ENCODE measurements at places on chromosomes 7 and 10.

GRCh38 chr7:123070702-123071286 is 75.3 kb upstream of the TAS2R16 start:
- DNase-seq, result no peak

- no peak for DNase-seq
Measured at GRCh38 chr7:91685544-91685943, 195.0 kb downstream of the MTERF1 start.

DNA sequence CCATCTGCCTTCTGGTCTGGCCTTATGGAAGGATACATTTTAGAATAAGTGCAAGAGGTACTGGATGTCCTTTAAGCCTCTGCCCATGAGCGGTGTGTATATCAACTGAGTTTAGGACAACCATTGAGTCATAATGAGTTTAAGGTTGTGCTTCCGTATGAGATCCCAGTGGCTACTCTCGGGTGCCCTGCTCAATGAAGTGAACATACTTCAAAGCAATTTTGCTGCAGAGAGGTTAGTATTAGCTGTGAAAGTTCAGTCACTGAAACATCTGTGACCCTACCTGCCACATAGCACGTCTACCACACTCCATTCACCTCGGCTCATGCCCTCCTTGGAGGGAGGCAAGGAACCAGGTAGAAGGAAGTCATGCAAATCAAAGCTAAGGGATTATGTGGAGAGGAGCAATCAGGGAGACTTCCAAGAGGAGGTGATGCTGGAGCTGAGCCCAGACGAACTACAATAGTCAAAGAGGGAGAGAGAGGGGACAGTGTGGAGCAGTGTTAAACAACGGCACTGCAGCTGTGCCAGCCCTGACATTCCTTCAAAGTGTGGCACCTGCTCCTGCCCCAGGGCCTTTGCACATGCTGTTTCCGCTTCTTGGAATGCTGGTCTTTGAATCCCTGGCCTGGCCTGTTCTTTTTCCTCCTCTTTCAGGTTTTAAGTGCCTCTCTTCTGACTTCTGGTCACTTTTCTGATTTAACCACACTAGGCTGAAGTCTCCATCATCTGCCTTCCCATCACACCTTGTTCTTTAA is 25.4 kb downstream of the BTBD16 start:
- no peak for DNase-seq

- DNase-seq, result no peak
Measured at GRCh38 chr7:87231711-87232110, 12.2 kb upstream of the TMEM243 start.

GRCh38 chr7:71408271-71408670 is 276.3 kb downstream of the GALNT17 start:
- DNase-seq, result no peak

DNA sequence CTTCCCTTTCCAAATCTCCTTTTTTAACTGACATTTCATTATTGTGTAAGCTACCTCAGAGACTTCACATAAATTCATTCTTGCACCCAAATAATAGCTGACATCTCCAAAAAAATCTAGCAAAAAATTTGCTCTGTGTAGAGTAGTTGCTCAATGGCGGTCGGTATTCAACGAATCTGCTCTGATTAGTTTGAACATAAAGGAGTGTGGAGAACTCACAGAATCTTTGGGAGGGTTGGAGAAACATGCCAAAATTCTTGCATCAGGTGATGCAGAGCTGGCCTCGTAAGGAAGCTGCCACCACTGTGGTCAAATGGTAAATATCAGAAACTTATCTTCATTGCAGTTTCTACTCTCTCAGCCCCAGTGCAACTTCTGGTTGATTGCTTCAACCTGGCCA is 201.2 kb upstream of the MDFIC start:
- no peak for DNase-seq

Data from activated T-cell treated with anti-CD3 and anti-CD28 coated beads, Interleukin-2, amount 50 U/mL, for 72 hours (primary cell).